ENCODE measurements at places on chromosomes 13 and 19.
A peak's percentile ranks its signal among the peaks of the same experiment; 100 is the strongest.

DNA sequence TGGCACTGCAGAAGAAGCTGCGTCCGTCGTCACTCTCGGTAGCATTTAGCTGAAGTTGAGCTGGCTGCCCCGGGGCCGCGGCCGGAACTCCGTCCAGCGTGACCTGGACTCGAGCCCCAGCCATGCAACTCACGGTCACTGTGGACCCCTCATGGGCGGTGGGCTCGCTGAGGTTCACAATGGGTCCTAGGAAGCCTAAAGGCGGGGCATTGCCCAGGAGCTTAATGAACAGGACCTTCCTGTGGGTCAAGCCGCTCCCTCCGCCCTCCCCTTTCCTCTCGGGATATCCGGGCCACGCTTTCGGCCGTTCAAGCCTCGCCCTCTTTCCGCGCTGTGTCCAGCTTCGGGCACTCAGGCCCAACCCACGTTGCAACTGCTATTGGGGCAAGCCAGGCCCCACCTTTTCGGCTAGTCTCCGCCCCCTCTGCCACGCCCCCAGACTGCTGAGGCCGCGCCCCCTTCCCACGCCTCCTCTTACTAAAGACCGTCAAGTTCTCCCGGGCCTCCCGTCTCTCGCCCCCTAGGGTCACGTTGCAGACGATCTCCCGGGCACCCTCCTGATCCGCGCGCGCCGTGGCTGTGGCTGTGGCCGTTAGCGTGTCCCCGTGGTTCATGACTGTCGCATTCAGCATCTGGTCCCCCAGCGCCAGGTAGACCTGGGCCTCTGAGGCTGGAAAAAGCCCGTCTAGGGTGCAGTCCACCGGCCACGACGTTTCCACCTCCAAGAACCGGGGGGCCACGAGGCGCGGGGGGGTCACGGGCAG lies 1.4 kb upstream of the RAVER1 start:
- peak; percentile 61 for DNase-seq

GRCh38 chr19:39543477-39543857 lies 3.5 kb upstream of the EID2 start:
- no peak for DNase-seq

GRCh38 chr13:45325806-45326205 lies 15.2 kb downstream of the TPT1 start:
- no peak for DNase-seq

DNA sequence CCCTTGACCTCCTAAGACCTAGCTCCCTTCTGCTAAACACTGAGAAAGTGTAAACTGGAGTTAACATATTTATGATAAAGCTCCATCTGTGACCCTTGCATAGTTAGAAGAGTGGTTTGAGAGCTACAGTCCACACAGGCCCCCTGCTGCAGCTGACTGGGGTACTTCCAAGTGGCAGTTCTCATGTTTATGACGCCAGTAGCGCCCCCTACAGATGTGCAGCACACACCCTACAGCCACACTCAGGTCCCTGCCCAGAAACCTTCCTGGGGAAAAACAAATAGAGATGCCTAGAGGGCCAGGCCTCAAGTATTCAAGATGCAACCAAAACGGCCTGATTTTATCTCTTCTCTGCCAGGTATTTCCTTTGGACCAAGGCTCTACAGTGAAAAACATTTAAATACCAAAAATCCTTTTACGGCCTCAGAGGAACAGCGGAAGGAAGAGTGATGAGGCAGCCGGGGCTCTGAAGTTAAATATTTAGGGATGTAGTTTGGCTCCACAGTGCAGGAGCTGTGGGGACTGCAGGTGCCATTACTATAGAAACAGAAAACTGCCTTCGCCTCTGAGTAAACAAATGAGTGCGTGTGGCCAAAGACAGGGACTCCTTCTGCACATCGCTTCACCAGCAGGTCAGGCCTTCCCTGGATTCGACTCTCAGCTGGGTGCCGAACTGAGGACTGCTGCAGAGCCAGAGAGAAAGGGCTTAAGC lies 553.1 kb downstream of the EFNB2 start:
- DNase-seq = no peak

GRCh38 chr19:6654347-6655310 lies 15.3 kb downstream of the TNFSF14 start:
- no peak for DNase-seq

GRCh38 chr19:56369886-56370676 lies 23.3 kb downstream of the ZNF582 start:
- no peak for DNase-seq

- DNase-seq = no peak
These were observed 796.7 kb upstream of the ARGLU1 start for GRCh38 chr13:107364658-107365057.

DNA sequence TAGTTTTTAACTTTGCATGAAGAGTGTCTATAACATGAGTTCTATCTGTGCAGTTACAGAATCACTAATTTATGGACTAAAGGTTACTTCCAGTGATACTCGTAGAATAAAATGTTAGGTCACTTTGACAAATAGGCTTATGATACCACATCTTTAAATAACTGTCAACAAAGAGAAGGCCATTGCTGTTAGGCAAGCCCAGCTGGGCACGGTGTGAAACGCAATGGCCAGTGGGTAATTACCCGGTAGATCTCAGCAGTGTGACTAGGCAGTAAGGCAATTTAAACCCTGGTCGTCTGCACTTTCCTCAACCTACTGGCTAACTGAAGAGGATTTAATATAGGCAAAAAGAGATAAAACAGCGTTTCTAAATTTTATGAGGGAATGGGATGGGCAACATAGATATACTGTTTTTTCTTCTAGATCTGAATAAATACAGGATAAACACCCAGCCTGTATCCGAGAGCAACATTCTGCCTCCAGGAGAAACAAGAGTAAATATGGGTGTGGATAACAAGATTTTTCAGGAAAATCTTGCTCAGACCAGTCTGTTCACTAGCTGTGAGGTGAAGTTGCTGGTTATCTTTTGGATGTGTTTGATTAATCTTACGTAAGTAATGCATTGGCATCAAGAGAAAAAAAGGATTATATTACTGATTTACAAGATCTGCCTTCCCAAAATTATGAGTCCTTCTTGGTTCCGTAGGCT lies 631.3 kb downstream of the EFNB2 start:
- no peak for DNase-seq

- DNase-seq = no peak
These were observed 32.6 kb downstream of the TFDP1 start for GRCh38 chr13:113616991-113617749.

- peak; percentile 25 for DNase-seq
These were observed 42.9 kb downstream of the C13orf46 start for GRCh38 chr13:113930671-113931637.

DNA sequence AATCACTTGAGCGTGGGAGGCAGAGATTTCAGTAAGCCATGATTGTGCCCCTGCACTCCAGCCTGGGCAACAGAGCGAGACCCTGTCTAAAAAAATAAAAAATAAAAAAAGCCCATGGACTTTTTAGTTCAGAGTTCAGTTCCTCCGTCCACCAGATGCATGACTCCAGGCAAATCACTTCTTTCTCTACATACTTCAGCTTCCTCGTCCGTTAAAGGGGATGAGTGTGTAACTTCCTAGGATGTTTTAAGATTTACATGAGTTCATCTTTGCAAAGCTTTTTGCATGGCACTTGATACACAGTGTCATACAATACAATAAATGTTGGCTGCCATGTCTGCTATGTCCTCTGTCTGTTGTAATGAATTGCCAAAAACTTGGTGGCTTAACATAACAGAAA lies 10.0 kb upstream of the FFAR2 start:
- DNase-seq = no peak

- no peak for DNase-seq
These were observed 1644.8 kb downstream of the PCDH9 start for GRCh38 chr13:65585346-65585745.

- no peak for DNase-seq
These were observed 1426.4 kb downstream of the PCDH9 start for GRCh38 chr13:65803530-65804392.

DNA sequence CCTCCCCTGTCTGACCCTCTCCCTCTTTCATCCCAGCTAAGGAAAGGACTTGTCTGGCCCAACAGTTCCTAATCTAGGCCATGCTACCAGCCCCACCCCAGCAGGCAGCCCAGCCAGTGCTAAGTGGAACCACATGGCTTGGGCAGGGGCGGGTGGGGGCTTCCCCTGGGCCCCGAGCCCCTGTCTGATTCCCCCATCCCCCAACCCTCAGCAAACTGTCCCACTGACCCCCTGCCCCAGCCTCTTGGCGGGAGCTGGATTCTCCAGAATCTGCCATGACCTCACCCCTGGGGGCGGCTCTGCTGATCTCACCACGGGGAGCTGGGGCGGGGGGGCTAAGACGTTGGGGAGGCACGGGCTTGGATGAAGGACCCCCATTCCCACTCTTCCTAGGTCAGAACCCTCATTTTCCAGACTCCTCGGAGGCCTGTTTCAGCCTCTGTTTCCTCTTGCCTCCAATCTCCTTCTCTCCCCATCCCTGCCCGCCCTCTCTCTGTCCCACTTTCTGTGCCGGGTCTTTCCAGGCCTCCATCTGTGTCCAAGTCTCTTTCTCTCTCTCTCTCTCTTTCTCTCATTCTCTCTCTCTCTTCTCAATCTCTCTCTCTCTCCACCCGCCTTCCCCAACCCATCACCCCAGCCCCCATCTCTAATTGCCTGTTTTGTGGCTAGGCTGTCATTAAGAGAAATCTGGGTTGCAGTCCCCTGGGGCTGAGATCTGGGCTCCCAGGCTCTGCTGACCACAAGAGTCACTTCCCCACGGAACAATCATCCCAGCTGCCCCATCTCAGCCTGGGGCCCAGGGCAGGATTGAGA lies 2.7 kb downstream of the COL5A3 start:
- no peak for DNase-seq

GRCh38 chr19:51460164-51460992 lies 2.1 kb upstream of the SIGLEC8 start:
- peak; percentile 15 for DNase-seq

- DNase-seq = no peak
These were observed 65.4 kb downstream of the KCTD12 start for GRCh38 chr13:76820759-76821158.

- DNase-seq = no peak
These were observed 256.9 kb downstream of the SPRY2 start for GRCh38 chr13:80083853-80084676.

DNA sequence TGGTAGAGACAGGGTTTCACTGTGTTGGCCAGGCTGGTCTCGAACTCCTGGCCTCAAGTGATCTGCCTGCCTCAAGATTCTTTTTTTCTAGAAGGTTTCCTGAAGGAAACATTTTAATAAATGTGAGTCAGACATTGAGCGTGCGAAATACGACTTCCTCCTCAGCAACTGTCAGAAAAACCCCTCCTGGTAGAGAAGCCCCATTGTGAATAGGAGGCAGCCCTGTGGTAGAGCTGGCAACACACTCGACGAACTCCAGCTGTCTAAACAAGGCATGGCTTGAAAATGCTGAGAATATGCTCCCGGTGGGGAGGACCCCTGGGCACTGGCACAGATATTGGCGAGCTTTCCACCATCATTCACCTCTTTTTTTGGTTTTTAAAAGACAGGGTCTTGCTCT lies 9.8 kb downstream of the ZNF333 start:
- no peak for DNase-seq

- DNase-seq = no peak
These were observed 83.7 kb downstream of the MAB21L1 start for GRCh38 chr13:35392768-35393167.

- DNase-seq = no peak
These were observed 1430.1 kb upstream of the SPRY2 start for GRCh38 chr13:81770868-81771505.

- no peak for DNase-seq
These were observed 107.8 kb upstream of the ATXN8OS start for GRCh38 chr13:69999875-70000274.

DNA sequence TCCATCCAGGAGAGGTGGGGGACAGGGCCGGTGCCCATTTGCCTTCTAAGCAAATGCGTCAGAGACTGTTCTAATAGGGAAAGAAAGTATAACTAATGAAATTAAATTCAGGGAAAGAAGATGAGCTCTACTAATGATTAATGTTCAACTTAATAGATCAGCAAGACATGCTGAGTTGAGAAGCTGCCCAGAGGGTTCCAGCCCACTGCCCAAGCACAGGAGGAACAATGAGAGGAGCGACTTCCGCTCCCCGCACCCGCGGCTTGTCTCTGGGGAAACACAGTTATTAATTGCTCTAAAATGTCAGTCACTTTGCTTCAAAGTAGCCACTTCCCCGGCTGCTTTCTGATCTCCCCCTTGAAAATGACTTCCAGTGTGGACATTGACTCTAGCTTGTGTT lies 331.3 kb downstream of the UQCRFS1 start:
- DNase-seq = no peak

DNA sequence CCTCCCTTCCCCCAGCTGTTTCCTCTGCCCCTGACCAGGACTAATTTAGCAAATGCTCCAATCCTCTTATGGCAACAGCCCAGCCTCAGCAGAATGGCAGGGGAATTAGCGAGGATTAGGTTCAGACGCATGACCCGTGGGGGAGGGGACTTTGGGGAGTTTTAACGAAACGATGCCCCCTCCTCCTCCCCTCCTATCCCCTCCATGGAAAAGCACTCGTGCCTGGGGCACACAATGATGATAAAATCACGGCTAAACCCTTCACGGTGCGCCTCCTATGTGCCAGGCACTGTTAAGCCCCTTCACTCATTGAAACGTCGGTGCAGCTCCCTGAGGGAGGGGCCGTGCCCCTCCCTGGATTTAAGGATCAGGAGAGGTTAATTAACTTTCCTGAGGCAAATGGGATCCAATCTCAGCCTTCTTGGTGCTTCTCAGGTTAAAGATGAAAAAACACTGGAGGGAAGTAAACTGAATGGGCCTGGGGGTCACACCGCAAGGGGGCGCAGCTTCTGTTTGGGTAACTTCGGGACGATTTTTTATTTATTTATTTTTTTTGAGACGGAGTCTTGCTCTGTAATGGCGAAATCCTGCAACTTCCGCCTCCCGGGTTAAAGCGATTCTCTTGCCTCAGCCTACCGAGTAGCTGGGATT lies 10.1 kb upstream of the TPRX2 start:
- DNase-seq = peak; percentile 40

DNA sequence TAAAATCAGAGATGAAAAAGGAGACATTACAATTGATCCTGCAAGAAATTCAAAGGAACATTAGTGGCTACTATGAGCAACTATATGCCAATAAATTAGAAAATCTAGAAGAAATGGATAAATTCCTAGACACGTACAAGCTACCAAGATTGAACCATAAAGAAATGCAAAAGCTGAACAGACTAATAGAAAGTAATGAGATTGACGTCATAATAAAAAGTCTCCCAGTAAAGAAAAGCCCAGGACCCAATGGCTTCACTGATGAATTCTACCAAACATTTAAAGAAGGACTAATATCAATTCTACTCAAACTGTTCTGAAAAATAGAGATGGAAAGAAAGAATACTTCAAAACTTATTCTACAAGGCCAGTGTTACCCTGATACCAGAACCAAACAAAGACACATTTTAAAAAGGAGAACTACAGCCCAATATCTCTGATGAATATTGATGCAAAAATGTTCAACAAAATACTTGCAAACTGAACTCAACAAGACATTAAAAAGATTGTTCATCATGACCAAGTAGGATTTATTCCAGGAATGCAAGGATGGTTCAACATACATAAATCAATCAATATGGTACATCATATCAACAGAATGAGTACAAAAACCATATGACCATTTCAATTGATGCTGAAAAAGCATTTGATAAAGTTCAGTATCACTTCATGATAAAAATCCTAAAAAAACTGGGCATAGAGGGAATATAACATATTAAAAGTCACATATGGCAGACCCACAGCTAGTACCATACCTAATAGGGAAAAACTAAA lies 35.8 kb downstream of the UQCRFS1 start:
- no peak for DNase-seq

Measured in activated CD4-positive, CD25-positive, alpha-beta regulatory T cell treated with anti-CD3 and anti-CD28 coated beads, Interleukin-2, amount 50 U/mL, for 72 hours (primary cell).